ENCODE measurements at places on chromosomes 7 and 10.

DNA sequence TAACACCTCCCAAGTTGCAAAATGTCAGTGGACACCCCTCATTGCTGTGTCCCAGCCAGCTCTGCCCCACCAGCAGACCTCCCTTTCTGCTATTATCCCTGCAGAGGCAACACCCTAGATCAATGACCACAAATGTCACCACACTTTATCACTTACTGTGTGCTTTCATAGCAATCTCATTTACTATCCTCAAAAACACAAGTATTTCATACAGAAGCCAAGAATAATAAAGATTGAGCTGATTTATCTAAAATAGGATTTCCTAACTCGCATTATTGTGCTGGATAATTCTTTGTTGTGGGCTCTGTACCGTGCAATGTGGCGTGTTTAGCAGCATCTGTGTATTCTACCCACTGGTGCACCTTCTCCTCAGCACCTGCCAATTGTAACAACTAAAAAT, 13.2 kb upstream of the ABCB5 start:
- DNase-seq, result no peak

- no peak for DNase-seq
Measured at GRCh38 chr7:48262606-48263310, 91.5 kb downstream of the ABCA13 start.

GRCh38 chr7:92808006-92808405, 28.4 kb downstream of the CDK6 start:
- DNase-seq, result no peak

GRCh38 chr10:72146559-72147323, 58.4 kb upstream of the SPOCK2 start:
- no peak for DNase-seq

DNA sequence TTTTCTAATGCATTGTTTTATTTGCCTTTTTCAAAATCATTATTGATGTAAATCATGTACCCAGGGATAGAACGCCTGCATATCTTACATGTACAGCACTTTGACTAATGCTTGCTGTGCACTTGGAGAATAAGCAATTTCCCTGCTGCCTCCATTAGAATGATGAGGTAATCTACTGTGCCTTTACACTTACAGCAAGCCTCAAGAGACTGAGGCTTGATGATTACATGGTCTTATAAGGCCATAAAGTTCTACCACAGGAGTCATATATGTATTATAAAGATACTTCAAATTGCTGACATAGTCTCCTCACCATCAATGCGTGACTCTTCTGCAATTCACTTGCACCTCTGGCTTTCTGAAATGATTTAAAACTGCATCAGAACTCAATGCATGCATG, 328.6 kb upstream of the HGF start:
- DNase-seq, result no peak

- peak; percentile 57 for DNase-seq
Measured at GRCh38 chr10:69644658-69645295, 14.7 kb downstream of the FAM241B start.

DNA sequence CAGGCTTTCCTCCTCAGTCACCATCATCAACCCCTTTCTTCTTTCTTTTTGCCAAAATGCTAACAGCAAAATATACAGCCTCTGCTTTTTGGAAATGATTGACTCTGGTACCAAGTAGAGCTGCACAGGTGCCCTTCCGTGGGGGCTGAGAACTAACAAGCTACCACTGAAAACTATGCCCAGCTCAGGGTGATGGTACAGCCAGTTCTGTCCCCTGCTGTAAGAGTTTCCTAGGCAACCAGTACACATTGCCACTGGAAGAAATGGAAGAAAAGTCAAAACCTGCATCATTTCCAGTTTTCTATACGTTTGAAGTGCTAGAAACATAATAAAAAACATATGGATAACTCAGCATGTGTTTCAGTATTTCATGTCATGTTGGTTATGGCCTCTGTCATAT, 297.5 kb downstream of the PRKG1 start:
- no peak for DNase-seq

GRCh38 chr10:89296220-89296648, 5.6 kb upstream of the IFIT2 start:
- DNase-seq, result no peak

GRCh38 chr10:35821339-35821911, 179.3 kb upstream of the FZD8 start:
- no peak for DNase-seq

GRCh38 chr7:101618207-101618839, 10.8 kb downstream of the MYL10 start:
- DNase-seq, result no peak

DNA sequence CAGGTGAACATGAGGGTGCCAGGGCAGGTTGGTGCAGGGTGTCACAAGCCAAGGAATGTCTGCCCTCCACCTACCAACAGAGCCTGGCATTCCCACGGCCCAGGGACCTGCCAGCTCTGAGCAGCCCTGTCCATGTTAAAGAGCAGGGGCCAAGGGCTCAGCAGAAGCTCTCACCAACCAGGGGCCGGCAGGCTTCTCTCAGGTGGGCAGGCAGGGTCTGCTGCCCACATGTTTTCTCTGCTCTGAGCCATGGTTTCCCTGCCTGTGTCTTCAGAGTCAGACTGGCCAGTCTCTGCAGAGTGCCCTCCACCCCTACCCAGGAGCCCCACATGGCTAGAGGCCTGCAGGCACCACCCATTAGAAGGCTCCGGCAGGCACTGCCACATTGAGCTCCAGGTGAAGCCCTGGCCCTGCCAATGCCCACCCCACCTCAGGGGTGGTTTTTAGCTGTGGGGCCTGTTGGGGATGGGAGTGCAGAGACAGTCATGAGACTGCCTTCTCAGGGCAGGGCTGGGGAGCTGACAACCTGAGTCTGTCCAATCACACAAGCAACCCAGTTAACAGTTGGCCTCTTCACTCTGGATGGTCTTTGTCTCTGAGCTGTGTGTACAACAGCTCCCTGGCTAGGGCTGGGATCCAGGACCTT, 135.9 kb downstream of the ARHGAP22 start:
- DNase-seq, result no peak

DNA sequence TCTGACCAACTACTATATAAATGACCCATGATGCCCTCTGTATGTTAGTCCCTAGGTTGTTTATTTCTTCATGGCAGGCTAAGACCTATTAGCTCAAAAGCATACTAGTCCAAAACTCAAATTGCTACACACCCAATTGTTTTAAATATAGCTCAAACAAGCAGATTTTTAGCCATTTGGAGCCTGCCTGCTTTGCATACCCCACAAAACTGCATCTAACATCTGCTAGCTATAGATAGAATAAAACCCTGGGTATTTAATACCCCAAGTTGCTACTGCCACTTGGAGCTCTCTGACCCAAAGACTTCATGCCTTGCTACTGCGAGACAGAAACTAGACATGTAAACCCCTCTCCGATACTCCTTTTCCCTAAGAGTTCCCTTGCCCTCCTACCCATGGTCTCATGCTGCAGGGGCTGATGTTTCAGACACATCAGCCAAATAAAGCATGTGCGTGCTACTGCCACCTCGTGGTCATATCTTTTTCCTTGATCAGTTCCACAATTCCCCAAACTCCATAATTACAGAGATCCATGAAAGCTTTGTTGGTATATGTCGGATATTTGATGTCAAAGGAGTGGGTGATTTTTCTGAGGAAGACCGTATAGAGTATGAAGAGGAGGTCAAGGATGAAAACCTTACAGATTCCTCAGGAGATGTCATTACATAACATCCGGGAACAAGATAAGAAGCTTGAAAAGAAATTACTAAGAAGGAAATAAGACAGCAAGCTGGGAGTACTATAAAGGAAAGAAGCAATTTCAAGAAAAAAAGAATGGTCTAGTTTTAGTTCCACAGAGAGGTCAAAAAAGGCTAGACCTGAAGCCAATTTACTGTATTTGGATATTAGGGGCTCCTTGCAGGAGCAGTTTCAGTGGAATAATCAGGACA, 386.6 kb downstream of the SH2D4B start:
- peak; percentile 51 for DNase-seq

GRCh38 chr10:79019441-79020014, 49.2 kb upstream of the ZMIZ1 start:
- no peak for DNase-seq

- peak; percentile 61 for DNase-seq
Measured at GRCh38 chr10:12605580-12606405, 256.4 kb downstream of the CAMK1D start.

DNA sequence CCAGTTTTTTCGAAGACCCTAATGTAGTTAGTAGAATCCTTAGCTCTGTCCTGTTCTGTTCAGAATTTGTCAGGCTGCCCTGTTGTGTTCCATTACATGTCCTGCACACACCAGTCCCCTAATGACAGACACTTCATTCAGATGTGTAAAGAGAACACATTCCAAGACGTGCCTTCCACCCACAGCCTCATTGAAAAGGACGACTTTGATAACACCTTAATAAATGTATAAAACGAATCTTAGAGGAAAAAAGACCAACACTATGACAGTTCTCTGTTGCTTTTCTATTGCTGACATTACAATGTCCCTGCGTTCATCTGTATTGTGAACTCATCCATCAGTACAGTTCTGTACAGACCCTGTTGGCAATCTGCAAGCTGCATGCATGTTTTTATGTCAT, 3.5 kb downstream of the LRRTM3 start:
- DNase-seq, result no peak

GRCh38 chr10:33336582-33337325, 2.3 kb upstream of the NRP1 start:
- DNase-seq, result peak; percentile 80

DNA sequence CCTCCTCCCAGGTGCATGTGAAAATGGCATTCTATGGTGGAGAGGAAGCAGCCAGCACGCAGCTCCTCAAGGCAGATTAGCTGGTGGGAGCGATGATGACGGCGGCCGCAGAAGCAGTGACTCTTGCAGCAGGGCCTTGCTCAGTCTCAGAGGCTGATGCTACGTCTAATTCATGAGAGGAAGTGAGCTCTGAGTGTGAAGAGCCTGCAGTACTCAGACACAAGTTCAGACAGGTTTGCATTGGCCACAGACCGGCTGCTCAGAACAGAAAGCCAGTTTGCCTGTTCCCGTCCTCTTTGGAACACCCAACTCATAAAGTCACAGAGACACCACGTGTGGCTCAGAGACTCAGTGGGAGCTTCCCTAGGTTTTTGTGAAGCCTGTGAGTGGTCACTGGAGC, 136.5 kb downstream of the ADARB2 start:
- DNase-seq, result no peak

- DNase-seq, result no peak
Measured at GRCh38 chr10:10977978-10978377, 39.7 kb upstream of the CELF2 start.

- DNase-seq, result no peak
Measured at GRCh38 chr7:73373741-73374140, 45.8 kb downstream of the FKBP6 start.

DNA sequence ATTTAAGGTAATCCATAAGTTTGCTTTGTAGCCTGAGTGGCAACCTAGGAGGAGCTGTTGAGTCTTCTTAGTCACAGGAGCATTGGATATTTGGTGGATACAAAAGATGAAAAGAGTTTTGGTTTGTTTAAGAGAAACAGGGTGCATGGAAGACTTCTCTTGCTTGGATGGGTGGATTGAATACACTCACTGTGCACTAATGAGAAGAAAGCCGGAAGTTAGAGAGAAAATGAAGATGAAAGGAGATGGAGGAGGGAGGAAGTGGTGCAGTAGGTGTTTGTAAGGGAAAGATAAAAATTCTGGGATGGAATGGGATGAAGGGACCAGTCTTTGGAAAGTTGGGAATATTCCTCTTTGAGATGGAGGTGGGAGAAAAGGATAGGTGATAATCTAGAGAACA, 7.7 kb downstream of the MDFIC start:
- no peak for DNase-seq

DNA sequence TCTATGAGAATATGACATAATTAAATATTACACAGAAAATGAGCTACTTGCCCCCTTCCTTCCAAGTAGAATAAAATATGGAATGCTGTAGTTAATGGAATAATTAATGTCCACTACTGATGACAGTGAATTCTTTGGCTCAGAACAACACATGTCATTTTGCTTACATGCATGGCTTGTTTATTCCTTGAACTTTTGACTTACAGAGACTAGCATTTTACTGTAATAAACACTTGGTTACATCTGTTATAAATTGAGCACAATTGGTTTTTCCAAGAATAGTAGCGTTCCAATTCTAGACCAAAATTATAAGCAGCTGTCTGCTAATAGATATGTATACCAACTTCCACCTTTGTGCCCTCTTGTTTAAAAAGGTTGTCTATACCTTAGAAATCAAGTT, 286.7 kb downstream of the OTUD1 start:
- no peak for DNase-seq

DNA sequence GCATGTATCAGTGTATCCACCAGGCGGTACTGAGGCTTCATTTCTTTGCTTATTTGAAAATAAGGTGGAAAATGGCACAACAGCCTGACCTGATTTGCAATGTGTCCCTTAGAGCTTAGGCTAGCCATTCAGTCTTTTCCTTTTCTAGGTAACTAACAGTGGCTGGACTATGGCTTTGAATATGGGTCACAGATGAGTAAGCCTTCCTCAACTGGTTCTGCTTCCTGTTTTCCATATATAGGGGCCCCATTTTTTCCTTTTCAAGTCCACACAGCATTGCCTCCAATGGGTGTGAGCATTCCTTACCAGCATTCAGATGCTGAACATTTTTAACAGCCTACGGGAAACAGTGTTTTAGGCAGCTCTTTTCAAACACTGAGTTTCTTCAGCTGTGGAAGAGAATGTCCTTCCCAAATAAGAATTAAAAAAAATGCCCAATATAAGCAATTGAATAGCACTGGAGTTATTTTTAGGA, 3.9 kb upstream of the ITGB1 start:
- DNase-seq, result peak; percentile 33

Data from heart right ventricle (tissue), 16 donors.